ENCODE measurements at places on chromosomes 2 and 18.

DNA sequence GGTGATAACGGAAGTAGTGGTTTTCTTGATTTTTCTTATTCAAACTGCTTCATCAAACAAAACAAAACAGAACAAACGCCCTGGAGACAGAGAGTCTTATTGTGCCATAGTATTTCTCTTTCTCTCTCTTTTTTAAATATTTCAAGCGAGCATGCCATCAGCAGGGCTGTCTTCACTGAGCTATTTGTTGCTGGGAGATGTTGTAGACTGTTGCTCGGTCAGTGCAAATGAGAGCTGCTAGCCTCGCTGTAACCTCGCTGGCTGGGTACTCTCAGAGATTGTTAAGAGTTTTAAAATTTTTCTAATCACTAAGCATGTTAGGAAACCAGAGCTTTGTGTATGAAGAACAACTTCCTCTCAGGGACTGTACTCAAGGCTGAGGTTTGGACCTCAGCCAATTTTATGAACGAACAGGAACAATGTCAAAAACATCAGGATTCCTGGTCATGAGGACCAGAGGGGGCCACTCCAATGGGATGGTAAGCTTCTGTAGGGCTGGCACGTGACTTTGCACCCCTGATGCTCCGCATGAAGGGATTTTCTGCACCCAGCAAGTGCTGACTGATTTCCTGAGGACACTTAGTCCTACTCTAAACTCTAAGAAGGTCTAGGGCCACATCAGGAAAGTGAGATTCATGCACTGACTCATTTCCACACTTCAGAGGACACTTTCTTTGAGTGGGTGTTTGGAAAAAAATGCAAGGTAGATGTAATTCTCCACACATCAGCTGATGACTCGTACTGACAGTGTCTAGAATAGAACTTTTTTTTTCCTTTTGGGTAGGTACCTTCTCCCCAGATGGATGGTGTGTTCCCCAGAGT lies 59.8 kb upstream of the IL1R1 start:
- DNase-seq = no peak

GRCh38 chr18:67362906-67363305 lies 153.6 kb downstream of the DSEL start:
- no peak for DNase-seq

DNA sequence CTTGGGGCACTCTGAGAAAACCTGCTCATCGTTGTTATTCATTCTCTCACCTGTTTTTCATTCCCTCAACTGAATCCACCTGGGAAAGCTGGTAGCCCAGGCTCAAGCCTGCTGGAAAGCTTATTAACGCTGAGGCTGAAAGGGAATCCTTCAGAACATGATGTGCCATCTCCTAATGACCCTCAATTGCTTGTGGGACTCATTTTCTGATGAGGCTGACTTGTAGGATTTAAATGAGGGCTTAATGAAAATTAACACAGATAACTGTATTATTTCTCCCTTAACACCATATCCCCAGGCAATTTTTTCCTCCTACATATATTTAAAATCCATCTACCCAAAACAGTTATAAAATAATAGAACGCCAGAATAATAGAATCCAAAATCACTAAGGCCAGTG lies 162.7 kb upstream of the ACAA2 start:
- DNase-seq = no peak

DNA sequence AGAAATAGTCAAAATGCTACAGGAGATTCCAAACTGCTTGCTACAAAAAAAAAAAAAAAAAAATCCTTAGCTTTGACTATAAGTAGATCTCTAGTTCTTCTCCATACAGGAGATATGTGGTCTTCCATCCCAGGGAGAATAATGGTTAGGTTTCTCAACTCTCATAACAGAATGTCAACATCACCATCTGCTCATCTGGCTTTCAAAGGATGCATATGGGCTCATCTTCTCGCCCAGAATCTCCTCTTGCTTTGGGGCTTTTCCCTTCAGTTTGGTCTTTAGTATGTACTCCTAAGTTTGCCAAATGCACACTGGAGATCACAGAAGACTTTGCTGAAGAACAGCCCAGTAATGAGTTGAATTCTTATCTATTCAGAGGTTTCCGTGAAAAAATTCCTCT lies 240.7 kb downstream of the NRXN1 start:
- no peak for DNase-seq

DNA sequence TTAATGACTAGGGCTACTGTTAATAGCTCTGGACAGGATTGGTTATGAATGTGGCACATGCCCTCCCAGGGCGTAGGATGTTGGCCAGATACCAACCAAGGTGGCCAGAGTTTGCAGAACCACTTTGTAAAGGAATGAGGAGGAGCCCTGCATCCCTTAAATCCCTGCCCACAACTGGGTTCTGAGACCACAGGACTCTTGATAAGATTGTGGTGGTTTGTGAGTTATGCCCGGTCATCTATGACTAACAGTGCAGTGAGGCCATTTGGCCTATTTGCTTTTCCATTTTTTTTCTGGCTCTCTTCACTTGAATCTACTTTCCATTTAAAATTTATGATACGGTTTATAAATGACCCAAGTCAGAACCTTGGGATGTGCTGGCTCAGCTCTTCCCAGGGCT lies 294.5 kb downstream of the PRKCE start:
- DNase-seq = no peak

DNA sequence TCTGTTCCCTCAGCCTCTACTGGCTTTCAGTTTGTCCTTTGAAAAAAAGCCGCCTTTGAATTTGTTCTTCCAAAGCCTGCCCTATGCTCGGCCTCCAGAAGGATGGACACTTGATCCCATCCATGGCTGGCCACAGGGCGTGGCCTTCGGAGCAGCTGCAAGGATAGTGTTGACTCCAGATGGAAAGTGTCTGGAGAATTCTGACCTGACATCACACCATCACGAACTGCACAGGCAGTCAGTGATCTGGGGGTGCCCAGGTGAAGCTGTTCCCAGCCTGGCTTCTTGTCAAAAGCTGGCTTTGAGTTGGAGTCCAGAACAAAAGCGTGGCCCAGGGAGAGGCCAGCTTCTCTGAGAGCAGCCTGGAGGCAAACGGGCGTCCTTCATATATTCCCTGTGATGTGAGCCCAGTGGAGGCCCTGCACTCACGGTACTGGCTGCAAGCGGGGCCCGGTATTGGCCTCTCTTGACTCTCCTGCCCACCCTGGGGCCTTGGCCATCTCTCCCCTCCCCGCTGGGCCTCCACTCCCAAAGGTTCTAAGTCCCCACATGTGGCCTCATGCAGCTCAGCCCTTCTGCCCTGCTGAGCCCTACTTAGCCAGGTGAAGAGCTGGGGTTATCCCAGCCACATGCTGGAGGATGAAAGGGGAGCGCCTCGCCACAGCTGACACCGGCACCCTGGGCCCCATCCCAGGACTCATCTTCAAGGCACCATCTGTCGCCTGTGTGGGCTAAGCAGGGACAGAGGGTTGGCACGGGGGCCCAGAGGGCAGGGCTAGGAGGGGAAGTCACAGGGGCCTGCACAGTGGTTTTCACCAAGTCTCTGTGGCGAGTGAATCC lies 20.4 kb upstream of the ATOH8 start:
- no peak for DNase-seq

DNA sequence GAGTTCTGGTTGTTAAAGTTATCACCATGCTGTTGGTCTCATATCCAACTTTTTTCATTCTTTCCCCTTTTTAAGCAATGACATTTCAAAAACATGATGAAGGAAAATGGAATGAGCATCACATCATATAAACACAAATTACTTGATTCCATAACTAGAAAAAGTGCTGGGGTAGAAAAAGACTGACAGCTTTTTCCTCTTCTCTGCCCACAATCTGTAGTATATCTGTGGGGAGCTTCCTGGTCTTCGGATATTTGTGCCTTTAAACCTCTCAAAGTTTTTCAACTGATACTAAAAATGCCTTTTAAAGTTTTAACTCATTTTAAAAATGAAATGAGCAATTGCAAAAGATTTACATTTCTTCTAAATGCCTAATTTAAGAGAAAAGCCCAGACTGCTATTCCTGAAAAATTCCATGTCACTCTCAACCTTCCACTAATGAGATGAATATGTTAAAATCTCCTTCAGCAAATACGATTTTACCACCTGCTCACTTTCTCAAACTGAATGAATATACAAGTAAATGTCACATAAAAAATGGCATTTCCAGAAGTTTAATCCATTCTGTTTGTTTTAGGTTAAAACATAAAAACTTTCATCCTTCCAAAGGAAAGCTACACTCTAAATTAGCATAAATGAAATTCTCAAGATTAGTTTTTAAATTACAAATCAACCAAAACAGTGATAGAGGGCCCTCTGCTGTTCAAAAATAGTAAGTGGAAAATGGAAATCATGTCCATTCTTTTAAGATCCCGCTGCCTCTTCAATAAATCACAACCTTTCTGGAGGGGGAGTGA lies 2.1 kb downstream of the DNAH7 start:
- no peak for DNase-seq

DNA sequence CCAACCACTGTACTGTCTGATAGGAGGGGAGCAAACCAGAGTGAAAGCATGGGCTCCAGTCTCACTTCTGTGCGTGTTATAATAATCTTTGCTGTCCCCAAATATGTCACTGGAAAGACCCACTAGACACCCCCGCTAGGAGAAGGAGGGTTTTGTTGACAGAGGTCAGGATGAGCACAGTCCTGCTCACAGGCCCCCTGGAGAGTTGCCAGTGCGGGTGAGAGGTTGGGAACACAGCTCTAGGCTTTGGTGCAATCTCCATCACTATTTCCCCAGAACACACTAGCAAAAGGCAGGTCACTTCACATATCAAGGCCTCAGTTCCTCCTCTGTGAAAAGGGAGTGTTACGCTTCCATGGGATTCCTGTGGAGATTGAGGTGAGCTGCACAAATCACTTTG lies 9.7 kb downstream of the XDH start:
- no peak for DNase-seq

Measured in CMK (cell line).